K562 (cell line): ENCODE measurements at places on chromosomes 3 and 15.
A peak's percentile ranks its signal among the peaks of the same experiment; 100 is the strongest.

GRCh38 chr15:50883903-50884302, 24.6 kb upstream of the AP4E1 start:
- no peak for DNase-seq

DNA sequence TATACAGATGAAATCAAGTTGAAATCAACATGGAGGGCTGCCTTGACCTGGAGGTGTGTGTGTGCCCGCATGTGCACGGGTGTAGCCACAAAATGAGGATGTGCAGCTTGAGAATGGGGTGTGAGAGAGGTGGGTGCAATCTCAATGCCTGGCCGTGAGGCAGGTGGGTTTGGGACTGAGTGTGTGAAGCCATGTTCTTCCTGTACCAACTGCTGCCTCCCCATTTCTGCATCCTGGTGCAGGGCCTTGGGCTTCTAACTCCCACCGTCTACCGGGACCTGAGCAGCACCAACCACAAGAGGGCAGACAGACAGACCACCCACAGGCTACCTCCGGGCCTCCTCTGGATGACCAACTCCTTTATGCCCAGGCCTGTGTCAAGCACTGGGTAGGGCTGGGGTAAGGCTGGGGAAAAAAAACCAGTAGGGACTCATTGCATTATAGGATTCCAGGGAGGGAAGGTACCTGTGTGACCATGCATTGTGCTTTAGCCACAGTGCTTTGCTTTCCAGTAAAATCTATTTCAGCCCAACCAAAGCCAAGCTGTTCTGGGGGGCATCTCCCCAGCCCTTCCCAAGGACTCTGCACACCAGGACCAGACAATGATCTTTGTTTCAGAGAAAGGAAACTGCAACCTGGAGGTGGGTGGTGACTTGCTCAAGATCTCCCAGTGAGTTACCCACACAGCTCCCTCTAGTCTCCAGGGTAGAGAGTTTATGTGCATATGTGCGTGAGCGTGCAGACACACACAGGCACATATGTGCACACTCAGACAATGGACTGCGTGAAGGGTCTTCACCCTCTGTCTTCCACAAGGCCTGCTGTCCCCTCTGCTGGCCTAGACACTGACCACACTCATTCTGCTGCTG, 162.2 kb upstream of the TLE3 start:
- peak; percentile 10 for DNase-seq

GRCh38 chr3:100615684-100616083, 6.3 kb downstream of the ADGRG7 start:
- no peak for DNase-seq

GRCh38 chr3:125257536-125257935, 45.0 kb upstream of the SLC12A8 start:
- no peak for DNase-seq

DNA sequence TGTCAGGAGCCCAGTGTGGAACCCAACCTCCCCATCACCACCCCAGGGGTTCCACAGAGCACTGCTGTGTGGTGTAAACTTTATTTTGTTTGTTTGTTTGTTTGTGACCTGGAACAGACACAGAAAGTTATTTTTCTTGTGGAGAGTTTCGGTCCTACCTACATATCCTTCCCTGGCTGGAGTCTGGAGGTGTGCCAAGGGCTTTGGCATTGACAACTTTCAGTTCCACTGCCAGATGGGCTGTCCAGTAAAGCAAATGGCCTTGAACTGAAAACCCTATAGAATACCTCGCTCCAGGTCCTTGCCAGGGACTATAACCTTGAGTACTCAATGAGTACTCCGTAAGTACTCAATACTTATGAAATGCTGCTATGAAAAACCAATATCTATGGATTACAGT, 103.5 kb downstream of the MITF start:
- no peak for DNase-seq

- no peak for DNase-seq
These were observed 721 bp upstream of the ZIC1 start for GRCh38 chr3:147408188-147409100.

DNA sequence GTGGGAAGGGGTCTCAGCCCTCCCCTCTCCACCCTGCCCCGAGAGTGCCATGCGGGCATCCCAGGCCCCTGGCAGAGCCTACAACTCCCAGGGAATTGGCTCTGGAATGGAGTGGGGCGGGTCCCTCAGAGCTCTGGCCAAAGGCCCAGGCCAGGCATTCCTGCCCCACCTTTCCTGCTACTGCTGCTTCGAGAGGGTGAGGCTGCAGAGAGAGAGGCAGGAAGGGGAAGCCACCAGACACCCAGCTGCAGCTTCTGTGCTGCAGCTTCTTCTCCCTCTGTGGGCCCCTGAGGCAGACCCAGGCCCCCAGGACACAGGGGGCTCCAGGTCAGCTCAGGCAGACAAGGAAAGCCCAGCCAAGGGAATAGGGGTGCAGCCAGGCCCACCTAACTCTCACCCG, 2.7 kb downstream of the ALS2CL start:
- DNase-seq = no peak

GRCh38 chr3:111741181-111741580, 117.9 kb upstream of the PHLDB2 start:
- DNase-seq = no peak

- no peak for DNase-seq
These were observed 1.1 kb upstream of the CYFIP1 start for GRCh38 chr15:22981051-22981840.

- DNase-seq = no peak
These were observed 10.1 kb downstream of the PP2D1 start for GRCh38 chr3:20001932-20002331.

- DNase-seq = no peak
These were observed 973.6 kb downstream of the EPHA3 start for GRCh38 chr3:90080988-90081387.

GRCh38 chr3:102092617-102093466, 243.5 kb downstream of the NFKBIZ start:
- no peak for DNase-seq

DNA sequence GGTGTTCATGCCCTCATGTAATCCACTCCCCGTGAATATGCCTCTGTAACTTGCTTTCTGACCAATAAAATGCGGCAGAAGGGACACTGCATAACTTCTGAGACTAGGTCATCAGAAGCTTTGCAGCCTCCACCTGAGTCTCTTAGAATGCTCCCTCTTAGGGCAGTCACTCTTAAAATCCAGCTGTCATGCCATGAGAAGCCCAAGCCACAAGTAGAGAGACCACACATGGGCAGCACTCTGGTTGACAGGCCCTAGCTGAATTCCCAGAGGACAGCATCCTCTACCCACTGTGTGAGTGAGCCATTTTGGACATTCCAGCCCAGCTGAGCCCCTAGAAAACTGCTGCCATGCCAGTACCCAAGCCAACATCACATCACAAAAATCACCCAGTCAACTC, 41.4 kb downstream of the SCAPER start:
- no peak for DNase-seq

- DNase-seq = no peak
These were observed 6.2 kb downstream of the ZIC4 start for GRCh38 chr3:147400111-147400510.

GRCh38 chr3:172157564-172158258, 118.3 kb downstream of the FNDC3B start:
- DNase-seq = no peak

- DNase-seq = no peak
These were observed 69.1 kb downstream of the CMTM8 start for GRCh38 chr3:32307591-32307990.

GRCh38 chr3:4670352-4670751, 177.2 kb downstream of the ITPR1 start:
- DNase-seq = peak; percentile 44

GRCh38 chr3:47722859-47723258, 58.8 kb downstream of the SMARCC1 start:
- peak; percentile 34 for DNase-seq

DNA sequence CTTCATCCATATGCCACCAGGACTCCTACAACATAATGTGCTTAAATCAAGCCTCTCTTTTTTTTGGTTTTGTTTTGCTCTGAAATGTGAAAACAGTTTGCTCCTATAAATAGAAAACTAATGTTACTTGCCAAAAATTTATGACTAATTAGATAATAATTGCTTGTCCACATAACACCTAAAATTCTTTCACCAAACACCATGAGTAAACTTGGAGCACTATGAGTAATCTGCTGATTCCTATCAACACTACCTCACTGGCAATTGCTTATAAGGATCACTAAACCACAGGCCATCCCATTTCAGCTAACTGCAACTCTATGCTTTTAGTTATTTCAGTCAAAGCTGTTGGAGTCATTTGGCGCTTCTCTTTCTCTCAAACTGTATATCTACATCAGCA, 252.7 kb downstream of the EPHA3 start:
- DNase-seq = no peak

- DNase-seq = no peak
These were observed 78.8 kb upstream of the THBS1 start for GRCh38 chr15:39502082-39502447.

DNA sequence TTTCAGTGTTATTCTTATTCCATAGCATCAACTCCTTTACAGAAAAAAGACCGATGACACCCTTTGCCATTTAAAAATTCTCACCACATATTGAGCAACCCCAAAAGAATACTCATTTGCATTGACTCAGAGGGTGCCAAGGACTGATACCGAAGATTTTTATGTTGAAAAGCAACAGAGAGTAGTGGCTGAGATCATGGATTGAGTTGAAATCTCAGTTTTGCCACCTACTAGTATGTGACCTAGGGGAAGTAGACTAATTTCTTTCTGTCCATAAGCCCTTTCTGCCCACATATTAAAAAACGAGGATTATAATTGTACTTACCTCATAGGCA, 313.9 kb upstream of the SATB1 start:
- DNase-seq = no peak

DNA sequence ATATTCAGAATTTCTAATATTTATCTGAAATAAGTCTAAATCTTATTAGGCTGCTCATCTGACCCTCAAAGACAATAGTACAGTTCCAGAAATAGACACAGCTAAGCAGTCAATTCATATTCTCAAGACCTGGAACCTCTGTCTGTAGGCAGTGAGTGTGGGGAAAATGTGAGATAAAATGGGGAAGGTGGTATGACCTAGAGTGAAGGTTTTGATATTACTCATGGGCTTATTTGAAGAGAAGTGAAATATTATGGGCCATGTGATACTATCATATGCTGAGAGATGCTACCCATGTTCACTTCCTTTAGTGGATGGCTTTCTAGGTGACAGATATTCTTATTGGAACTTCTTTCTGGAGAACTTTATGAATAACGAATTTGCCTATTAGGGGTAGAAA, 33.5 kb downstream of the TGFBR2 start:
- no peak for DNase-seq

DNA sequence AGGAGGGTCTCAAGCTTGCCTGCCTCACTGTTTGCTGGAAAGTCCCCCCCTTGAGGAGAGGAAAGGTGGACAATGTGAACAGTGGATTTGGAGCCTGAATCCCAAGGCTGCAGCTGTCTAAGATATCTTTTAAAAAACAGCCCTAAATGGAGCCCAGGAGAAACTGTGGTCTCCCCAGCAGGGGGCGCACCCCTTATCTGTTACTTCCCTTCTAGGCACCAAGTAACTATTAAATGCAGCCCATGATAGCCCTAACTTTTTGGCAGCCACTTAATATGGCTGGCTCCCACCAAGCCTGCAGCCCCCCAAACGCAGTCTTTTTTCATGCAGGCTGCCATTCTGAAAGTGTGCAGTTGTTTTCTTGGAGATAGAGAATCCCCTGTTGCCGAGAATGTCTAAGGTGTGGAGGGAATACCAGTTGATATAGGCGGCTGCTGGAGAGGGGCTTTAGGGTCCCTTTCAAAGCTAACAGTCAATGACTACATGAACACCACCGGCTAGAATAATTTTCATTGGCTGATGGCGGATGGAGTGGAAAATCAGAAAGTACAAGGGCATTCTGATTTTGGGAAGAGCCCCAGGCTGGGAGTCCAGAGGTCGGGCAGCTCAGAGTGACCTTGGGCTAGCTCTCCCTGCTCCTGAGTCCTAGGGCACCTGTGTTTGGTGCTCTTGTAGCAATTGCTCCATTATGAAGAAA, 1.3 kb downstream of the RHCG start:
- peak; percentile 51 for DNase-seq

DNA sequence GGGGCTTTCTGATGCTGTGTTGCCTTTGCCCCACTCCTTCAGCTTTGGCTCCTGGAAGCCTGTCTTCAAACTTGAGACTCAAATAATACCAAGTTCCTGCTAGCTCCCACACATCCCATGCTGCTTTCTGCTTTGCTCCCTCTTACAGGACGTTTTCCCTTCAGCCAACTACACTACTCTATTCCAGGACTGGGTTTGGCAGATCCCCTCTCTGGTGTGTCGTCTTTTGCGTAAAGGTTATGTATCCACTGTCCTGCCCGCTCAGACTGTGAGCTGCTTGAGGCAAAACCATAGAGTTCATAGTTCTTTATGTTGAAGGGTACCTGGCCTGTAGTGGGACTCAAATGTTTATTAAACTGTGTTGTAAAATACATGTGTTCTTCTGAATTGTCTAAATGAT, 25.4 kb downstream of the PPP2R3A start:
- DNase-seq = no peak

GRCh38 chr3:124402791-124403190, 327.5 kb upstream of the UMPS start:
- no peak for DNase-seq

- no peak for DNase-seq
These were observed 168.3 kb upstream of the ICE2 start for GRCh38 chr15:60647246-60647645.

- no peak for DNase-seq
These were observed 23.9 kb downstream of the VGLL3 start for GRCh38 chr3:86967062-86967461.

DNA sequence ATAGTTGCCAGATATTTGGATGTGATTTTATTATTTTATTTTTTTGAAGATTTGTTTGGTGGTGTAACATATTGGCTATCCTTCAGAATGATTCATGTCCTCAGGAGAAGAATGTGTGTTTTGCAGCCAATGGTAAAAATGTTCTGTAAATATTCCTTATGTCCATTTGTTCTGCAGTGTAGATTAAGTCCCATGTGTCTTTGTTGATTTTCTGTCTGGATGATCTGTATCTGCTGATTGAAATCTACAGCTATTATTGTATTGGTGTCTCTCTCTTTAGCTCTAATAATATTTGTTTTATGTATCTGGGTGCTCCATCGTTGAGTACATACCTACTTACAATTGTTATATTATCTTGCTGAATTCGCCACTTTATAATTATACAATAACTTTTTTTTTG, 1641.7 kb downstream of the OTOL1 start:
- no peak for DNase-seq

GRCh38 chr15:92184142-92184541, 209.5 kb upstream of the ST8SIA2 start:
- no peak for DNase-seq

DNA sequence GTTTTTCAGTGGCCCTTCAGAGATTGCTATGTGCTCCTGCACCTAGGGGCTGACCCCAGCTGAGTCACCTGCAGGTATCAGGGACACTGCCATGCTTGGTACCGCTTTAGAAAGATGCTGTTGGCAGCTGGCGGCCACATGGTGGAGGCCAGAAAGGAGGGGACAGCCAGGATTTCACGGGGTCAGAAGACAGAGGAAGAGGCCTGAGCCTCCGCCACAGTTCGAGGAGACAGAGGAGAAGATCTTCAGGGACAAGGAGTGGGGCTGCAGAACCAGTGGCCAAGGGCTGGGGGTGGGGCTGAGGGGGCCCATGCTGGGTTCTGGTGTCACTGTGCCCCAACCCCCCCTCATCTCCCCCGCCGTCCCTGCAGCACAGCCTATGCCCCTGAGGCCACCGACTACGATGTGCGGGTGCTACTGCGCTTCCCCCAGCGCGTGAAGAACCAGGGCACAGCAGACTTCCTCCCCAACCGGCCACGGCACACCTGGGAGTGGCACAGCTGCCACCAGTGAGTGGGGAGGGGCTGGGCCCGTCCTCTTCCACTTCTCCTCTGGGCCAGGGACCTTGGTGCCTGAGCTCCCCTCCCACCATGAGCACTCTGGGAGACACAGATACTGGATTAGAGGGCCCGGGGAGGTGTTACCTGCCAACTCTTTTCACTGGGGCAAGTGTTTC, 19.9 kb downstream of the LOXL1 start:
- DNase-seq = no peak
